ENCODE measurements at places on chromosomes 5 and 9.

- DNase-seq: no peak
These were observed 172.2 kb downstream of the CCDC192 start for GRCh38 chr5:127875235-127876021.

GRCh38 chr5:130762031-130762430 is 403.0 kb downstream of the HINT1 start:
- DNase-seq: no peak

GRCh38 chr5:132377738-132378137 is 8.2 kb downstream of the SLC22A5 start:
- no peak for DNase-seq

GRCh38 chr5:114152656-114153360 is 209.1 kb upstream of the KCNN2 start:
- DNase-seq: no peak

DNA sequence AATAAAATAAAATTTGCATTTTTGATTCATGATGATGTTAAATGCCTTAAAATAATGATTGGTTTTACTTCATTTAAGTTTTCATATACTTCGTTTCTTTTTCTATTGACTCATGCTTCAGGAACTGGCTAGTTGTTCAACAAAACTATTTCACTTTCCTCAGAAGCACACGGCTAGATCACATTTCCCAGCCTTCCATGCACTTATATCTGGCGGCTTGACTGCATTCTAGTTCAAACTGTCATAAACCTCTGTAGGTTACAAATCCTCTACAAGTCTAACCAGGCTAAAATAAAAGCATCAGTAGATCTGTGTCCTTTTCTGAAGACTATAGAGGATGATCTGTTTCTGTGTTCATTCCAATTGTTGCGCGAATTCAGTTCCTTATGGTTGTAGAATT is 46.3 kb upstream of the CNTLN start:
- no peak for DNase-seq

- peak; percentile 64 for DNase-seq
These were observed 694 bp upstream of the PHPT1 start for GRCh38 chr9:136848393-136849037.

DNA sequence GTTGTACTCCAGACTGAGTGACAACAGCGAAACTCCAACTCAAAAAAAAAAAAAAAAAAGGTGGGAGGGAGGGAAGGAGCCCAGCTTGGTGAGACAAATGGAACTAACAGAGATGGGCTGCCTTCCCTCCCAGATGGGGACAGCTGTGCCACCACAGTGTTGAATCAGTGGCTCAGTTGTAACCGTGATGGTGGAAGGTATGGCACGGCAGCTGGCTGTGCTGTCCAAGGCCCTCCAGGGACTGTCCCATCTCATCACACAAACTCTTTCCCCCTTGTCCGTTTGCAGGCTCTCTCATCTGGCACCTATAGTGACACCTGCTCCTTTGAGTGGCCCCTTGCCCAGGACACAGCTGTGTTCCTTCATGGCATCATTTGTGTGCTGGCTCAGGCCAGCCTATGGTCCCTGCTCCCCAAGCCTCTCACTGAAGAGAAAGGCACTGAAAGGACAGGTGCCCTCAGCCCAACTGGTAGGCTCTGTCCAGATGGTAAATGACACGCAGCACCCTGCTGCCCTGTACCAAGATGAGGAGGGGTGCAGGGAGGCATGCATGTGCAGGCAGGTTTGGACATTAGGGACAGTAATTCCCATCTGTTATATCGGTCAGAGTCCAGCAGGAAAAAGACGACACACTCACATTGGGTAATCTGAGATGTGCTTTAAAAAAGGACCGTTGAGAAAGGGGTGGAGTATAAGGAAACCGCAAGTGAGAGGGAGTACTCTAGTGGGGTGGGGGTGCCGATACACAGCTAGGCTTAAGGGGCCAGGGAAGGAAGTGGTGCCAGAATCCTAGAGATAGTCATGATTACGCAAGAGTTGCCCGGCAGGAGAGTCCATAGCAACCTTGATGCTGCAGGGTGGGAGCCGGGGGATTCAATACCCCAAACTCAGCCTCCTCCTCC is 4.3 kb downstream of the SMIM33 start:
- DNase-seq: no peak

DNA sequence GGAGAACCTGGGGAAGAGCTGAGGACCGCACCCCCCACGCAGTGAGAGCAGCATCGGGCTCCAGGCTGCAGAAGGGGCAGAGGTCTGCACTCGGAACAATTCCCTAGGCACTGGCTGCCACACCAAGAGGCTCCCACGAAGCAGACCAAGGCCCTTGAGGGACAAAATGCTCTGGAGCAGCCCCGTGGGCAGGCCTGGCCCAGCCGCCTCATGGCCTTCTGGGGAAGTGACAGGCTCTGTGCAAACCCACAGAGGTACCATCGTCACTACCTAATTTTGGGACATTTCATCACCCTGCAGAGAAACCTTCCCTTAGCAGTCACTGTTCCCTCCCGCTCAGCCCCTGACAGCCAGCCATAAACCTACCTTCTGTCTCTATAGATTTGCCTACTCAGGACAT is 15.9 kb downstream of the FBXW5 start:
- no peak for DNase-seq

DNA sequence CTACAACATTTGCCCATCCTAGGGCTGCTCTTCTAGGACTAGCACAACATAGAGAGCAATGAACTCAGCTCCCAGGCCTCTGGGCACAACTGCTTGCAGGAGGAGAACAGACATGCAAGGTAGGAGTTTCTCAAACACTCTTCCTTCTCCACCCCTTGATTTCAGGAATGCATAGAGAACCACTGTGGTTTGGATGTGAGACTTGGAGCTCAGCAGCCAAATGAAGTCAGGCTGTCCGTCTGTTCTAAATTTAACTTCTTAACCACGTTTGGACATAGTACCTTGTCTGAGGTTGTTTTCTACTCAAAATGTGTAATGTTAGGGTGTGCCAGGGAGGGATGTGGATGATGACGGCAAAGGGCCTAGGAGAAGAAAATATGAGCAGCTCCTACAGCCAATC is 515.1 kb upstream of the TNC start:
- DNase-seq: no peak

DNA sequence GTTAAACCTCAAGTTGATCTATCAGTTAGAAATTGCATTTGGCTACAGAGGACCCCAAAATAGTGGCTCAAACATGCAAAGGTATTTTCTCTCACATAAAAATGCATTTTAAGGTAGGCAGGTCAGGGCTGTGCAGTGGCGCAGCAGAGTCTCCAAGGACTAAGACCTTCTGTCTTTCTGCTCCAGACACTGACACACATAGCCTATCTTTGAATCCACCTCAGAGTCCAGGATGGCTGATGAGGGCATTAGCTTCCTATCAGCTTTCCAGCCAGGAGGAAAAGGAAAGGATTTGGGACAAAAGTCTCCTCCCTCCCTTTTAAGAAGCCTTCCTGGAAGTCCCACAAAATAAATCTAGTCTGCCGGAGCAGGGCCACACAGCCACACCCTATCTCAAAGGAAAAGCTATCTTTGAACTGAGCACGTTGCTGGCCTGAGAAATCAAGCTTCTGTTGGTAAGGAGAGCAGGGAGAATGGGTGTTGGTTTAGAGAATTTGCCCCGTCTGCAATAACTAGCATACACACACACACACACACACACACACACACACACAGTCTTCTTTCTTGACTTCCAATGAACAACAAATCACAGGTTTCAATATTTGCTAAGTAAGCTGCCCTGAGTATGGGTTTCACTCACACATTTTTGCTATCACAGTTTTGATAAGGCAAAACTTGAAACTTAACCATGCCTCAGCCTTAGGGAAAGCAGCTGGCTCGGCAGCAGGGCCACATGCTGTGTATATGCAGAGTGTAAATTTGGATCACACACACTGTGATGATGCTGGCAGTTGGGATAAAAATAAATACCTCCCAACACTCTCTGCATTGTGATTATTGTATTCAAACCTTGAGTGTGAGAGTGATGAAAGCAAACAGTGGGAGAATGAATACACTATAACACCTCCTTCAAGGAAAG is 116.6 kb upstream of the MAP3K1 start:
- no peak for DNase-seq

GRCh38 chr5:123035360-123035917 is 1.1 kb downstream of the PPIC start:
- DNase-seq: peak; percentile 48

- no peak for DNase-seq
These were observed 174.5 kb downstream of the DOCK8 start for GRCh38 chr9:389159-389558.

DNA sequence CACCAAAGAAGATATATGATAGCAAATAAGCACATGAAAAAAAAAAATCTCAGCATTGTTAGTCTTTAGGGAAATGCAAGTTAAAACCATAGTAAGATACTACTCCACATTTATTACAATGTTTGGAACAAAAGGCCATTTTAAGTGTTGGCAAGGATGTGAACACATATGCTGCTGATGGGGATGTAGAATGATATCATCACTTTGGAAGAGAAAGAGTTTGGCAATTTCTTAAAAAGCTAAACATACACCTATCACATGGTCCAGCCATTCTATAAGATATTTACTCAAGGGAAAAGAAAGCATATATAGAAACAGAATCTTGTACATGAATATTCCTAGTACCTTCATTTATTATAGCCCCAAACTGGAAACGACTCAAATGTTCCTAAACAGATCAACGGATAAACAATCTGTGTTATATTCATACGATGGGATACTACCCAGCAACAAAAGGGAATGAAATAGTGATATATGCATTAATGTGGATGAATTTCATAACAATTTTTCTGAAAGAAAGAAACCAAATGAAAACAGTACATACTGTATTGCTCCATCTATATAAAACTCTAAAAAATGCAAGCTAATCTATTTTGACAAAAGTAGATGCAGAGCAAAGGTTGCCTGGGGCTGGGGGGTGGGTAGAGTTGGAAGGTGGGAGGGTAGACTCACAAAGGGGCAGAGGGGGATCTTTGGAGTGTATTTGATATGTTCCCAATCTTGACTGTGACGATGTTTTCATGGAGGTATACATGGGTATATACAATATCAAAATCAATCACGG is 45.7 kb upstream of the SMAD5 start:
- no peak for DNase-seq

- DNase-seq: peak; percentile 39
These were observed 533 bp downstream of the SREK1IP1 start for GRCh38 chr5:64767959-64768357.

GRCh38 chr5:179603308-179603707 is 20.2 kb downstream of the HNRNPH1 start:
- DNase-seq: no peak

GRCh38 chr9:112831281-112831851 is 59.3 kb downstream of the SLC46A2 start:
- DNase-seq: no peak

- no peak for DNase-seq
These were observed 76.9 kb upstream of the EQTN start for GRCh38 chr9:27373851-27374250.

DNA sequence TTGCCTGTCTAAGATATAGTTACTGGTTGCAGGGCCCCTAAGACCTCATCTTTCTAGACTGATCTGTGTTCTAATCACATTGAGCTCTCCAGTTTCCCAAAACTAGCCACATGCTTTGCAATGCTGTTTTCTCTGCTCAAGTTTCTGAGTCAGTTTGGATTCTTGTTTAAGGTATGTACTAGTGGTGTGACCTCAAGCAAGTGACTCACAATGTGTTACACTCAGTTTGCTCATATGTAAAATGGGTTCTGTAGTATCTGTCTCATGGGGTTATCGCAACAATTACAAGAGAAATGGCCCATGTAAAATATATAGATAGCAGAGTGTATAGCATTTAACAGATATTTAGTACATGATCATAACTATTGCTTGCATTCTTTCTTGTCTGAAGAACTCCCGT is 153.1 kb upstream of the ELL2 start:
- DNase-seq: no peak

- no peak for DNase-seq
These were observed 25.8 kb downstream of the PTGES2 start for GRCh38 chr9:128101690-128102089.

DNA sequence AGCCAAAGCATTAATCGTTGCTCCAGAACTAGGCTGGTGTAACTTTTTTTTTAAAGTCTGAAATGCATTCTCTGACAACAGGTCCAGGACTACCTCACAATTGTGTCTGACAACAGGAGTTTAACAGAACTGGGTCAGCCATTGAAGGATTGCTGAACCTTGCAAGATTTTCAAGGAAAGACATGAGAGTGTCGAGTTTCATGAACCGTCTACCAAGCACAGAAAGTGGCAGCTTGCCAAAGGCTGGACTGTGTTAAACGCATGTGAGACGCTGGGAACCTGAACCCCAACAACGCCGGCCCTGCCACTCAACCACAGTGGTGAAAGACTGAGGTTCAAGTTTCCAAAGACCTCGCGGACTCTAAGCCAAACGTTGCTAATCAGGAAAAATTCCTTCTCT is 79.1 kb downstream of the LHFPL2 start:
- DNase-seq: peak; percentile 45

GRCh38 chr5:34474573-34475021 is 181.5 kb upstream of the RAI14 start:
- DNase-seq: no peak

GRCh38 chr5:92807085-92807484 is 773.9 kb downstream of the NR2F1-AS1 start:
- DNase-seq: no peak

GRCh38 chr5:61784341-61784740 is 452.3 kb downstream of the ZSWIM6 start:
- DNase-seq: no peak

GRCh38 chr5:80206282-80206681 is 49.6 kb downstream of the SERINC5 start:
- no peak for DNase-seq

DNA sequence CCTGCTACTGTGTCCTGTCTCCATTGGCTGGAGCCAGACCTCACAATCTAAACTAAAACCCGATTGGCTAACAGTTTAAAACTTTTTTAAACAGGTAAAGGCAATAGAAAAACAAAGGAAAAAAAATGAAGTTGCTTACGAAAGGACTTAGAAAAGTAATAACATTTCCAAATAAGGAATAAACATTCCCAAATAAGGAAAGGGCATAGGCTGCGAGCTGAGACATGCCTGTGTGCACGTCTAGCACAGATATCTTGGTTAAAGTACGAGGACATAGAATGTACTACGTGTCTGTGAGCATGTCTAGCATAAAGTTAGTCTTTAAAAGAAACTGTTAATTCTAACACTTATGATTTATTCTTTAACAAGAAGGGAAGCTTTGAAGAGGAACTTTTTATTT is 15.3 kb upstream of the FAM120A start:
- DNase-seq: no peak

DNA sequence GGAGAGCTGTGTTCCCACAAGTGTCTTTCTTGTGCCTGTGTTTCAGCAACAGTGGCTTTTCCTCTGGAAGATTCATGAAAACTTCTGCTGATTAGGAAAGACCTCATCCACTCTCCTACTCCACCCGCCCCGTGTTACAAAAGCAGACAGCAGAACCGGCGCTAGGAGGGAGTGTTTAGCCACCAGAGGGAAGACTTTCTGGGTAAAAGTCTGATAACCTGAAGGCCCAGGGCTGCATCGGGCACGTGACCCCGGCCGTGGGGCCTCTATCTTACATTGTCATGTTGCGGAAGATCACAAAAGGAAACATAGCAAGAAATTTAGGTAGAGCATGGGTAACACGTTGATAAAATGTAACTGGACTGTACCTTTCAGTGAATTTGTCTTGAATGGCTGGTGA is 32.0 kb upstream of the DMRT2 start:
- DNase-seq: no peak

GRCh38 chr5:142597546-142598337 is 88.1 kb downstream of the FGF1 start:
- no peak for DNase-seq

- no peak for DNase-seq
These were observed 5.0 kb upstream of the SNAPC3 start for GRCh38 chr9:15417626-15418025.

Data from mesothelial cell of epicardium (in vitro differentiated cells).